D721Med (cell line): ENCODE measurements at places on chromosomes 4 and X.

DNA sequence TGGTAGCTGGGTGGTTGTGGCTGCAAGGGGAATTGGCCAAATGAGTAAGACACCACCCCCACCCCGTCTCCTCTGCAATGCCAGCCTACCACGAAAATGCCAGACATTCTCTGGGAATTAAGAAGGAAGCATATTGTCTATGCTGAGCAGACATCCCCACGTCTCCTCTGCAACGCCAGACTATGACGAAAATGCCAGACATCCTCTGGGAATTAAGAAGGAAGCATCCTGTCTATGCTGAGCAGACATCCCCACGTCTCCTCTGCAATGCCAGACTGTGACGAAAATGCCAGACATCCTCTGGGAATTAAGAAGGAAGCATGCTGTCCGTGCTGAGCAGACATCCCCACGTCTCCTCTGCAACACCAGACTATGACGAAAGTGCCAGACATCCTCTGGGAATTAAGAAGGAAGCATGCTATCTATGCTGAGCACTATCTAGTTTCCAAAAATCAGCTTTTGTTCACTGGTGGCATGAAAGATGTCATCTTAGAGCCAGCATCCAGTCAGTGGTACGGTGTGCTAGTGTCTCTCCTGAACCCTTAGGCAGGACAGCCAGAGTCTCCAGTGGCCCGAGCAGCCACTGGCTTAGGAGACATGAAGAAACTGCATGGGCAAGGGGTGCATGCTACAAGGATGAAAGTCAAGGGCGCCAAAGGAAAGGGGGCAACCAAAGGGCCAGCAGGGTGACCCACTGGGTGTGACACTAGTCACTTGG, 339.8 kb upstream of the FRG1 start:
- no peak for DNase-seq

- DNase-seq: no peak
These were observed 85.7 kb downstream of the MFAP3L start for GRCh38 chr4:169940460-169940859.

- no peak for DNase-seq
These were observed 11.6 kb downstream of the JAKMIP1 start for GRCh38 chr4:6188687-6189305.

DNA sequence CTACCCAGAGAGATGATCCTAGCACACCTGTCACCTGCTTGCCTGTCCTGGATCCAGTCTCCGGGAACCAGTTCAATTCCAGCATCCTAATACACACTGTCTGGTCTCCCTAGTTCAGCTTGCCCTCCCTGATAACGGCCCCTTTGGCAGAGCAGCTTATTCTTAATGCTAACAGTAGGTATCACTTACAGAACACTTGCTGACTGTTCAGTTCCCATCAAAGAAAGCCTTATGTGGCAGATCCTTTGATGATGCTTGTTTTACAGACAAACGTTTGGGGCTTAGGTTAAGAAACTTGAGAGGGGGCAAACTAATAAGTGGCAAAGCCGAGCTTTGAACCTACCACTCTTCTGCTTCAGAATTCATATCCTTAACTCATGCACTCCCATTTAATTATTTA, 890 bp downstream of the RASSF6 start:
- DNase-seq: no peak

DNA sequence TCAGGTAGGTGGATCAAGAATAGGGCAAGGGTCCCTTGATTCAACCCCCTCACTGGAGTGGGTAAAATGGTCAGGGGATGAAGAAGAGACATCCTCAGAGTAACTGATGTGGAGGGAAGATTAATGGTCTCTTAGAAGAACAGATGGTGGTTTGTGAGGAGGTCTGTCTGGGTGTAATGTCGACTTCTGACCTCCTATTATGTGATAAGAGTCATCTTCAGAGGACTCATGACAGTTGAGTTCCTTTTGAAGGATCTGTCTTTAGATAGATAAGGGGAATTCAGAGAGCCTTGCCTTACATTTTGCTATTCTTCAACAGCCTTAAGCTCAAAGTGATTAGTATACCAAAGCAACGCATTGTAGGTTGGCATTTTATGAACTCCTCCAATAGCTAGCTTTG, 27.1 kb upstream of the MAGEA8 start:
- DNase-seq: no peak

DNA sequence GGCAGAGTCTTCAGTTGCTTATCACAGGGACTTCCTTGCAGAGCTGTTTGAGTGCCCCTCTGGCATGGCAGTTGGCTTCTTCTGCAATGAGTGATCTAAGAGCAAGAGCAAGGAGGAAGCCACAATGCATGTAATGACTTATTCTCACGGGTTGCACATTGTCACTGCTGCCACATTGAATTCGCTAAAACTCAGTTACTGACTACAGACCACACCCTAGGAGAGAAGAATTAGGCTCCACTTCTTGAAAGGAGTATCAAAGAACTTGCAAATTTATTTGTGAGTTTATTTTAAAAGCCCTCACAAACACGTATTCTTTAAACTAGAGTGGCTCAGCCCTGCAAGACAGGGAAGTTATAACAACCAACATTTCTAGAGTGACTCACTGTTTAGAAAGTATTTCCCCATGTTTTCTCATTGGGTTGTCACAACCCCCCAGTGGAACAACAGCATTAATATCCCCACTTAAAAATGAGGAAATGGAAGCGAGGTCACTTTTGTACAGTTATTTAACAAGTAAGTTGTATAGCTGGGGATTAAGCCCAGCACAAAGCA, 32.4 kb upstream of the RBPJ start:
- DNase-seq: no peak

GRCh38 chrX:45876206-45876605, 669.0 kb downstream of the ZNF674 start:
- no peak for DNase-seq

- DNase-seq: no peak
These were observed 801.4 kb upstream of the GRID2 start for GRCh38 chr4:91502365-91502764.

GRCh38 chrX:78199851-78200250, 60.4 kb upstream of the TAF9B start:
- DNase-seq: no peak

GRCh38 chr4:20283039-20283438, 31.3 kb downstream of the SLIT2 start:
- DNase-seq: no peak

- DNase-seq: no peak
These were observed 159.0 kb downstream of the GASK1B start for GRCh38 chr4:158013858-158014257.

DNA sequence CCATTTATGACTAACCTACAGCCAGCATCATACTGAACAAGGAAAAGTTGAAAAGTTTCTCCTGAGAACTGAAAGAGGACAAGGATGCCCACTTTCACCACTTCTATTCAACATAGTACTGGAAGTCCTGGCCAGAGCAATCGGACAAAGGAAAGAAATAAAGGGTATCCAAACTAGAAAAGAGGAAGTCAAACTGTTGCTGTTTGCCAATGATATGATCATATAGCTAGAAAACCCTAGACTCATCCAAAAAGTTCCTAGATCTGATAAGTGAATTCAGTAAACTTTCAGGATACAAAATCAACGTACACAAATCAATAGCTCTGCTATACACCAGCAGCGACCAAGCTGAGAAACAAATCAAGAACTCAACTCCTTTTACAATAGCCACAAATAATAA, 64.5 kb downstream of the CENPC start:
- DNase-seq: no peak

- DNase-seq: no peak
These were observed 22.0 kb downstream of the ARHGAP24 start for GRCh38 chr4:85496933-85497332.

- DNase-seq: no peak
These were observed 297.6 kb downstream of the IDS start for GRCh38 chrX:149207518-149207917.

DNA sequence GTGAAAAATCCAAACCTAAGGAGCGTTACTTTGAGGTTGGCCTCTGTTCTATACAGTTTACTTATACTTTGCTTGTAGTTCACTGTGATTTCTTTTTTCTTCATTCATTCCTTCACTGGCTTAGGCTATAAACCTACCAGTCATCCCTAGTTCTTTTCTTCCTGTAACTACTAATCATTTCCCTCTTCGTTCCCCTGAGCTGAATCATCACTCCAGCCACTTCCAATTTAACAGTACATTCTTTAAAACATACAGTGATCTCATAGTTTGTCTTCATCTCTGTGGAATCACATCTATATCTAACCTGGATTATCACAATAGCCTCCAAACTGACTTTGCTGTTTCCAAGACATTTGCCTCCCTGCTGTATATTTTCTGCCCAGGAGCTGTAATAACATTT, 25.2 kb upstream of the NPFFR2 start:
- DNase-seq: no peak

DNA sequence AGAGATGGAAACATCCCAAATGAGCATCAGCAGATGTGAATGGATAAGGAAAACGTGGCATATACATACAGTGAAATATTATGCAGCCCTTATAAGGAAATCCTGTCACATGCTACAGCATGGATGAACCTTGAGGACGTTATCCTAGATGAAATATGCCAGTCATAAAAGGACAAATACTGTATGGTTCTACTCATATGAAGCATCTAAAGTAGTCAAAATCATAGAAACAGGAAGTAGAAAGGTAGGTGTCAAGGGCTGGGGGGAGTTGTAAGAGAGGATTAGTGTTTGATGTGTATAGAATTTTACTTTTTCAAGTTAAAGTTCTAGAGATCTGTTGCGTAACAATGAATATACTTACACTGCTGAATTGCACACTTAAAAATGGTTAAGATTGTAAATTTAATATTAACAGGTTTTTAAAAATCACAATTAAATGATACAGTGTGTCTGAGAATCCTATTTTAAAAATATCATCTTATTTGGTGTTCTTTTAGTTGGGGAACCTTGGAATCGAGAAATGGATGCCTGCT, 58.5 kb downstream of the KDM6A start:
- no peak for DNase-seq

GRCh38 chr4:5650040-5650439, 58.3 kb downstream of the EVC2 start:
- DNase-seq: no peak

DNA sequence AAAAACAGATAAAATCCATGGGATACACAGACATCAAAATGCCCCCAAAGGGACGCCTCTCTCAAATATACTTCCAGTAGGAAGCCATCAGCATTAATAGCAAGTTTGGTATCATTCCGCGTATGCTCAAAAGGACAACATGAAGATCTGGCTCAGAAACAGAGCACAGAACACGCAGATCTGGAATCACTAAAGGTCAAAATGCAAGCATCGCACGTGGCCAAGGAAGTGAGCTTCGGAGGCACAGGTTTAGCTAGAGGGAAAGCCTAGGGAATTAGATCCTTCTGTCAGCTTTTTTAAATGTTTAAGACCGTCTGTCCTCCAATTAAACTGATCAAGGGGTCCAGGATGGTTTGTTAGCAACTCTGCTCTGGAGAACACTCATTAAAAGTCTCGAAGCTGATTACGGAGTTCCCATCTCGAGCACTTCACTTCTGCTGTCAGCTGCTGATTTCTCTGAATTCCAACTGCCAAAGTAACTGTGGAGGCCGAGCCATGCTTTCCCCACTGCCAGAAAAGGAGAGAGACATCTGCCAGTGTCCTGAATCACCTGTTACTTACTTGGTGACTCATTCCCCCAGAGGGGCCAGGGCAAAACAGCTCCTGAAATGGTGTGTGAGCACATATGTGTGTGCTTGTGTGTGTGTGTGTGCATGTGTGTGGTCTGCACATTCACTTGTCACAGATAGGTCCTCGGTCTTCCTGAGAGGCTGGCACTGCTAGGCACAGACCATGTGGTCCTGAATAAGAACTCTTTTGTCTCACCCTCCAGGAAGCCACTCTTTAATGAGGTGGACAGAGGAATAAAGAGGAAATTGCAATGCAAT, 177.7 kb upstream of the PPARGC1A start:
- DNase-seq: no peak

DNA sequence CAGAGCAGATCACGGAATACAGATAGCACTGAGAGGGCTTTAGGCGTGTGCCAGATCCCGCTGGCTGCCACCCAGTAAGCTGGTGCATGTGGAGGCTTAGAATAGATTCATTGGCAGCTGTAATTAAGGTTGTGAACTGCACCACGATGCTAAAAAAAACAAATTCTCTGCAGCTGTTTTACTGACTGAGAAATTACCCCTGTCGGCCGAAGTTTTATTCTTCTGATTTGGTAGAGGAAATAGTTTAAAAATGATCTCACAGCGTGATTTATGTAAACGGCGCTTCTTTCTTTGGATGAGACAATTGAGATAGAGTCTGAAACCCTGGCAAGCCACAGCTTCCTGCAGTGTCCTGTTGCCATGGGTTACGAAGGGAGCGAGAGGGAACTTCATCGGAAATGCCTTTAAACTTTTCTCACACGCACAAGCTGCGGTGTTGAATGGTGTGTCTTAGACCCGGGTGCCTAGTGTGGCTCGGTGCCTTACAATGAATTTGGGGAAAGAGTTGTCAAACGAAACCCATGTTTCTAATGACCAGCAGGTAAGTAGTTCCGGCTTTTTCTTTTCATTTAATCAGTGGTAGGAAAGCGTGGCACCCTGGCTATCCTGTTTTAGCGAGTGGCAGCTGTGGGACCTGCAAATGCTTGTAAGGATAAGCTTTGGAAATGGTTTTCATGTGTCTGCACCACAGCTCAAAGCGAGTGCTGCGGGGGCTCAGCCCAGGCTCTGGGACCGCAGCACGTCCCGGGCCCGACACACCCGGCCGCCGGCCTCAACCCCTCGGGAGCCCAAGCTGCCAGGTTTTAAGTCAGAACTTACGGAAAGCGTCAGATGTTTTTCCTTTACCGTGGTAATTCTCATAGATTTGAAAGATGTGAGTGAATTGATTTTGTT, 71.7 kb upstream of the HGFAC start:
- DNase-seq: no peak

DNA sequence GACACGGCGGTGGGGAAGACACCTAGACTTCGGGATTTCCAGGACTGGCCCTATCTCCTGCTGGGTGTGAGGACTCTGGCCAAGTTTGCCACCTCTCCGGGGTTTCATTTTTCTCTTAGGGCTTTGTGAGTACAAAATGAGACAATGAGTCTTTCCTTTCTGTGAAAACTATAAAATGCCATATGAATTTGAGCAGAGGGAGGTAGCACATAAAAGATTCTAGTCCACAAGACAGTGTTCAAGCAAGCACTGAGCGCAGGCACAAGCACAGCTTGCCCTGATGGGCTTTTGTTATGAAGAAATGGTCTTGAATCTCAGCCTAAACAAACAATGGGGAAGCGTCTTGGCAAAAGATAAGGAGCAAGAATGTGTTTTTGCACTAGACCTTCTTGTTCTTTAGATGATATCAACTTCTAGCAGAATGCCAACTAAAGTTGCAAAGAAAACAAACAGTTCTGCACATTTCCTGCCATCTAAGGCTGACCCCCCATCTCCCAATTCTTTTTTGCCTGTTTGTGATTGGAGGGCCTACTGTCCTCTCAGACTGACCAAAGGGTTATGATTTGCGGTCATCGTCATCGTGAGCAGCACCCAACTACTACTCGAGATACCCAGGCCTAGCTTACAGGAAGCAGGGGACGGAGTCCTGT, 73.0 kb upstream of the ZNF518B start:
- DNase-seq: no peak

GRCh38 chr4:173466101-173466500, 63.9 kb downstream of the HAND2 start:
- no peak for DNase-seq

DNA sequence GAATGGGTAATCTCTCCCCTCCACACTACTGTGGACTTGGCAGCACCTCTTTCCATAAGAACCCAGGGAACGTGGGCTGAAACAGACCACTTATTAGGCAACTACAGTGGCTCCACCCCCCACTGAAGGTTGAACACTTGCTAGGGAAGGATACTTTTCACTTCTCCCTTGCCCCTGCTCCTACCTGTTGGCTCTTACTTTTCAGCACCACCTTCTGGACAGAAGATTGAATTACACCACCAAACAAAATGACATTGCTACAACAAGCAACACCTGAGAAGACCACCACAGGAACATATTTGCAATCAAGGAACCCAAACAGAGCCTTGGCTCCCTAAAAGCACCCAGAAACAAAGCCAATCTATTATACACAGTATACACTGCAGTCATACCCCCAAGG, 132.1 kb upstream of the CXCL13 start:
- no peak for DNase-seq
